ENCODE measurements at places on chromosomes 16 and 17.

DNA sequence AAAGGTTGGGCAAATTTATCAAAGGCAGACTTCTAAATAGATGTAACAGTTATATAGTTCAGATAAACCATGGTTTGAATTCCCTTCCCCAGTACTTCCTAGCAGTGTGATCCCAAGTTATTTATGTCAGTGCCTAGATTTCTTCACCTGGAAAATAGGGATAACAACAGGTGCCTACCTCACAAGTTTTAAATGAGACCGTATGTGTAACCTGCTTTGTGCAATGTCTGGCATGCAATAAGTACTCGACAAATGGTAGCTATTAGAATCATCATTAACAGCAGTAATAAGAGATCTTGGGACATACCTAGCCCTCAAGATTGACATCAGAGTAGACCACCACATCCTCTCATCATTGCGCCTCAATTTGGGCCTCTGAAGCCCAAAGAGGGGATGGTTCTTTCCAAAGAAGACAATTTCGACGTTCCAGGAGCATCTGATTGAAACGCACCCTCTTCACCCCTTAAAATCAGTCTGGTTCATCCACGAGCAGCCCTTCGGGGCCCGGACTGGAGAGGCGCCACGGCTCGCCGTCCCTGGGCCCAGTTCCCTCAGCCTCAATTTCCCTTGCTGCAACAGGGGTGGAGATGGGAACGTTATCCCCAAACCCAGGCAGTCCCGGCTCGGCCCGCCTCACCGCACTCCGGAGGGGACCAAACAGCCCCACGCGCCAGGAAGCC, 541 bp downstream of the ACACA start:
- DNase-seq = no peak

DNA sequence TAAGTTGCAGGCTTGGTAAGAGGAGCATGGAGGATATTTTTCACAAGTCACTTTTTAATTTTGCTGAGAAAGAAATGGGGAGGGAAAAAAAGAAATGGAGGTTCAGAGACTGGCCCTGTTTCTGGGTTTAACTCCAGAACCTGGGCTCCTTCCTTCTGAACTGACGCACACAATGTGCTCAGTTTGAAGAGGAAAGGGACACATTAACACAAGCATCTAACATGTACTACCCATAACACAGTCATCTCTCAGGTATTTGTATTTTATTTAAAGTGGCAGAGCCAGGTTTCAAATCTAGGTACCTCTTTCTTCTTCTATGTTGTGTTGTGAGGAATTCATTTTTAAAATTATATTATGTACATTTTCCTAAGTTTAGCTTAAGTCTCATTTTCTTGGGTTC, 5.3 kb upstream of the TMEM100 start:
- no peak for DNase-seq

DNA sequence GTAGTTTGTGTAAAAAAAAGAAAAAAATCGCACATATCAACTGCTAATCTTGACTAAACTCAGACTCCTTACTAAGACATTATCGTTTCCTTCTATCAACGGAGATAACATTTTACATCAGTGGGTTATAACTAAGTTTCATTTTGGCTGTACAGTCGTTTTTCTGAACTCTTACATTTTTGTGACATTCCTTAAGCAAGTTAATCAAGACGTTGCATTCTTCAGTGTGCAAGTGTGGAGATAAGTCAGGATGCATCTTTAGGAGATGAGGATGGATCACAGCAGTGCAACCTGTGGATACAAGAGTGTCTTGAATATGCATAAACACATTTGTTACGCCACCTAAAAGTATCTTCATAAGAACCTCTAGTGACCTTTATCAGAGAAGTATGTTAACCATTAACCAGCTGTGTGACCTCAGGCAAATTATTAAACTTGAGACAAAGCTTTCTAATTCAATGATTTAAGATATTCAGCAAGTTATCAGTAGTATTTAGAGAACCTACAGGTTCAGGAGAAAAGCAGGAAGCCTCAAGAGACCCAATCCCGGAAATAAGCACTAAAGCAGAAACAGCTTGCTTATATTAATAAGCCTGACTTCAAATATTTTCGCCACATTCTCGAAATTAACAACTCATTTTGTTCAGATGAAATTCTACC, 9.4 kb downstream of the CMC2 start:
- DNase-seq = peak; percentile 31

DNA sequence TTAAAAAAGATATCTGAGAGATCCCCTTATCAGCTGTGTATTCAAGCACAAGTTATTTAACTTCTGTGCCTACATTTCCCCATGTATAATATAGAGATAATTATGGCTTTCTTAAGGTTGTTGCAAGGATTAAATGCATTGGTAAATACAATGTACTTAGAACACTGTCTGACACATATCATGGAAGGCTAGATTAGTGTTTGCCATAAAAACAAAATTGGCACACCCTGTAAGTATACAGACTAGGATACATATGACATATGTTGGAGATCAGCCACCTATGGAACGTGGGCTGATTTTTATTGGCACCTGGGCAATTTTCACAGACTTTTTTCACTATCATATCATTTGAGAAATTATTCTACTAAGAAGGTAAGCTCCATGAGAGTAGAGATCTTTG, 2.2 kb downstream of the PMFBP1 start:
- DNase-seq = no peak

DNA sequence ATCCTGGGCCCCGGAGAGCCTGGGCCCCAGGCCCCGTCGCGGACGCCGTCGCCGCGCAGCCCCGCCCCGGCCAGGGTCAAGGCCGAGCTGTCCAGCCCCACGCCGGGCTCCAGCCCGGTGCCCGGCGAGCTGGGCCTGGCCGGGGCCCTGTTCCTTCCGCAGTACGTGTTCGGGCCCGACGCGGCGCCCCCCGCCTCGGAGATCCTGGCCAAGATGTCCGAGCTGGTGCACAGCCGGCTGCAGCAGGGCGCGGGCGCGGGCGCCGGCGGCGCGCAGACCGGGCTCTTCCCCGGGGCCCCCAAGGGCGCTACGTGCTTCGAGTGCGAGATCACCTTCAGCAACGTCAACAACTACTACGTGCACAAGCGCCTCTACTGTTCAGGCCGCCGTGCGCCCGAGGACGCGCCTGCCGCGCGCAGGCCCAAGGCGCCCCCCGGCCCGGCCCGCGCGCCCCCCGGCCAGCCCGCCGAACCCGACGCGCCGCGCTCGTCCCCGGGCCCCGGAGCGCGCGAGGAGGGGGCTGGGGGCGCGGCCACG, 36.8 kb upstream of the ZC3H18 start:
- no peak for DNase-seq

GRCh38 chr17:81461607-81462500, 50.7 kb downstream of the ACTG1 start:
- no peak for DNase-seq

GRCh38 chr17:50198026-50198669, 3.3 kb downstream of the COL1A1 start:
- peak; percentile 45 for DNase-seq

GRCh38 chr16:728131-728889, 1.4 kb downstream of the HAGHL start:
- peak; percentile 32 for DNase-seq

GRCh38 chr16:7140899-7141298, 191.7 kb upstream of the RBFOX1 start:
- DNase-seq = no peak

GRCh38 chr17:16148596-16148995, 66.7 kb downstream of the NCOR1 start:
- DNase-seq = peak; percentile 33

GRCh38 chr16:27421961-27422740, 20.2 kb downstream of the IL21R start:
- no peak for DNase-seq

GRCh38 chr16:85369741-85370528, 243.2 kb upstream of the GSE1 start:
- no peak for DNase-seq

GRCh38 chr17:56173026-56173425, 19.8 kb downstream of the ANKFN1 start:
- DNase-seq = no peak

GRCh38 chr16:11593581-11593980, 6.9 kb upstream of the LITAF start:
- no peak for DNase-seq

DNA sequence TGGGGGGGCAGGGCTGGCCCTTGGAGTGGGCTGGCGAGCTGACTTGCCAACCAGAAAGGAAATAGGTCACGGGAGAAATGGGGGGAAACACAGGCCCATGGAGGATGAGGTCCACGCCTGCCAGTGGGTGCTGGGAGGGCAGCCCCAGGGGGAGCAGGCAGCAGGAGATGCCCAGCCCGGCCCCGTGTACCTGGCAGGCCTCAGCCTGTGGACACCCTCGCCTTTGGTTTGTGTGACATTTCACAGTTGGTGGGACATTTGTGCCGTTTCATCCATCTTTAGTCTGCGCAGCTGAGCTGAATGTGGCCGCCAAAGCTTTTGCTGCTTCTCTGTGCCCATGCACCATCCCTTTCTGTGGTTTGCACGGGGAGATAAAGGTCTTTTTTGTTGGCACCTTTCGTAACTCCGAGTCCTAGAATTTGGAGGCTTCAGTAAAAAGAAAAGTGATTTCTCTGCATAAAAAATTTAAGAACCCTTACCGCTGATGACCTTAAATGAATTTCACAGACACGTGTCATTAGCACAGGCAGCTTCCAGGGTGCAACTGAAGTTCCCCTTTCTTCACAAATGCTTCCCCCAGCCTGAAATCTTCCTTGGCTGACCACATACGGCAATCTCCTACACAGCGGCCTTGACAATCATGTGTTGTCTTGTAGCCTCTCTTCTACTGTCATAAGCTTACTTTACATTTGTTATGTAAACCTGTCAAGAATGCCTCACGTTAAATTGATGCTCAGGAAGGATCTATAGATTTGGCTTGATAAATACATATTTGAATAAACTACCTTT, 193.6 kb downstream of the RPTOR start:
- DNase-seq = no peak

DNA sequence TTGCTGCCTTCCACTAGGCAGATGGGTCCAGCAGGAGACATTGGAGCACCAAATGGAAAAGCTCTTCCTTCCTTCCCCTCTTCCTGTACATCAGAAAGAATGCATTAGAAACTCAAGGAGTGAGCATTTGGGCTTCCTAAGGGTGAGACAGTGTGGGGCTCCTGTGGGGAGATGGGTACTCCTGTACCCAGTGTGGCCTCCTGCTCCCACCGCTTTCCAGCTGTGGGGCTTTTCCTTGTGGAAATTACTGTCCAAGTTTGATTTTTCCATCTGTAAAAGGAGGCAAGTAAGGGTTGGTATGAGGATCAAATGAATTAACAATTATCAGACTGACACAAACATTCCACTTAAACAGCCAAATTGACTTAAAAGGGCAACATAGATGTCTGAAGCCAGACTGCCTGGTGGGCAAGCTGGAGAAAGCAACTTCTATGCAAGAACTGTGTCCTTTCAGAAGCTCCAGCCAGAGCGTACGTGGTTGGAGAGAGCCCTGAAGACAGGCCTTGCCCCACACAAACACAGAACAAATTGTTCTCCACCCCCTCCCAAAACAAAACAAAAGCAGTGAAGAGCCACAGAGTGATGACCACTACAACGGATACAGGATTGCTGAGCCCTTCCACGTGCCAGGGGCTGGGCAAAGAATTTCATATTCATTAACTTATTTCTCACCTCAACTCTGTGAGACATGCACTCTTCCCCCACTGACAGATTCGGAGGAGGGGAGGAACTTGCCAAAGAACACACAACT, 23.1 kb upstream of the ALDH3A1 start:
- no peak for DNase-seq

DNA sequence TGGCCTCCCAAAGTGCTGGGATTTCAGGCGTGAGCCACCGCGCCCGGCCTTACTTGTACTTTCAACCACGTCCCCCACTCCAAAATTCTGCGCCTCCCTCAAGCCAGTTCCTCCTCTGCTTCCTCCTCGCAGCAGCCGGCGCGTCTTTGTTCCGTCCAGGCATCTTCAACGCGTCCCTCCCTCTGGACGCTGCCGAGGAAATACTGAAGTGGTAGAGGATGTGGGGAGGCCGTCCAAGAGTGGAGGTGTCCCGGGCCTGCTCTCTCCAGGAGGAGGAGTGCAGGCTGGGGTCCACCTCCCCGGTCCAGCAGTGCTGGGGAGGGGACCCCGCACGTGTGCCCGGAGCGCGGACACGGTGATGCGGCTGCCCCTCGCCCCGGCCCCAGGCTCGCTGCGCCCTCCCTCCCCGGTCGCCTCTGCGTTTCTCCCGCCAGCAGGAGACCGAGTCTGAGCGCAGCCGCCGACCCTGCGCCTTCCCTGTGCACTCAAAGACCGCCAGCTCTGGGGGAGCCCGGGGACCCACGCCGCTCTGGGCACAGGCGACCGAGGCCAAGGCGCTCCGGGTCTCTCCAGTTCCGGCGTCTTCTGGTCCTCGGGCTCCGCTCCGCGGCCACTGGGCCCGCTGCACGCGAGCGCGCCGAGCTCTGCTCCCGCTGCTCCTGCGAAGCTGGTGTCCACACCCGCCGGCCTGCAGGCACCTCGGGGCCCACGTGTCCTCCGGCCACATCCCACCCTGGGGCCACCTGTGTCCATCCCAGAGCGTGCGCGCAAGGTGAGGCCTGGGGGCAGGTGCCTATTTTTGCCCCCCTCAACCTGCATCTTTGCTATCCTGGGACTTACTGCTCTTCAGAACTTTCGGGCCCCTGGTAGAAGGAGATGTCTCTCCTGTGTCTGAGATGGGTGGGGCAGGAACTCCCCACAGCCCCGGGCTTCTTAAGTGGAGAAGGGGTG, 31.7 kb downstream of the OSBPL7 start:
- peak; percentile 89 for DNase-seq

DNA sequence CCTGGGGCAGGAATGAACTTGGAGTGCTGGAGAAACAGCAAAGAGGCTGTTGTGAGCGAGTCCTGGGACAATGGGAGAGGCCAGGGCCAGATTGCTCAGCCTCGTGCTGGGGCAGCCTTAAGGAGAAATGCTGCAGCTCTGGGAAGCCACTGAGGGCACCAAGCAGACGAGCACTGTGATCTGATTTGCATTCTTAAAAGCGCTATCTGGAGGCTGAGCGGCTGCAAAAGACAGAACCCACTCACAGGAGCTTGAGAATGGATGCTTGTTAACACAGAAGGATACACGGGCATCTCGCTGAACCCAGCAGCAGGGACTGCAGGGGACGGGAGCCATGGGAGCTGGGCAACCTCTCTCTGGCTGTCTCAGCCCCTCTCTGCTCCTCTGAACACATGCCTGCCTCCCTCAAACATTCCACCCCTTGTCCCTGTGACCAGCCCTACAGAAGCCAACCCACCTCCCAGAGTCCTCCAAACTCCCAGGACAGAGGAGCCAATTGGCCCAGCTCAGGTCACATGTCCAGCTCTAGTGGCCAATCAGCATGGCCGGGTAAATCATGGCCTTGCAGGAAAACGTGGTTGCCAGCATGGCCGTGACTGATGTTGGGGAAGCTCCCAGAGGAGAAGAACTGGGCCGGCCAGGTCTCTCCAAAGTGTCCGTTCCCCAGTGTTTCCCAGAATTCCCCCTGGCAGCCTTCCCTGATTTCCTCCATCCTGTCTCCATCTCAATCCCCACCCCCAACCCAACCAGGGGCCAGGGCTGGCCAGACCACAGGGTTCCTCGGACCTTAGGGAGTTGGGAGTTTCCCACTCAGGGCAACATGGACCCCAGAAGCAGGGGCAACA, 60.3 kb downstream of the GSG1L start:
- peak; percentile 8 for DNase-seq

All from NCI-H526 (cell line).